ENCODE measurements at places on chromosomes 13 and 19. TPM values are rescaled to one million over a fixed set of nuclear protein-coding genes. Genes with fewer than 3 reads are reported as not detected.

The ZNF730 gene
- 2.0 TPM for total RNA-seq

The RXFP2 gene
- total RNA-seq: not detected

The PALM3 gene
- 2.0 TPM for total RNA-seq

The LGALS7B gene
- total RNA-seq: not detected

The MYH14 gene
- 3.2 TPM for total RNA-seq

The KIR2DL1 gene
- total RNA-seq: not detected

The KLK1 gene
- not detected for total RNA-seq

The ZNF383 gene
- 4.7 TPM for total RNA-seq

The LACC1 gene
- 2.8 TPM for total RNA-seq

The ZNF154 gene
- total RNA-seq: not detected

- DNase-seq: no peak
These were observed 227.4 kb downstream of the DLEU7 start for GRCh38 chr13:50616101-50616500.

DNA sequence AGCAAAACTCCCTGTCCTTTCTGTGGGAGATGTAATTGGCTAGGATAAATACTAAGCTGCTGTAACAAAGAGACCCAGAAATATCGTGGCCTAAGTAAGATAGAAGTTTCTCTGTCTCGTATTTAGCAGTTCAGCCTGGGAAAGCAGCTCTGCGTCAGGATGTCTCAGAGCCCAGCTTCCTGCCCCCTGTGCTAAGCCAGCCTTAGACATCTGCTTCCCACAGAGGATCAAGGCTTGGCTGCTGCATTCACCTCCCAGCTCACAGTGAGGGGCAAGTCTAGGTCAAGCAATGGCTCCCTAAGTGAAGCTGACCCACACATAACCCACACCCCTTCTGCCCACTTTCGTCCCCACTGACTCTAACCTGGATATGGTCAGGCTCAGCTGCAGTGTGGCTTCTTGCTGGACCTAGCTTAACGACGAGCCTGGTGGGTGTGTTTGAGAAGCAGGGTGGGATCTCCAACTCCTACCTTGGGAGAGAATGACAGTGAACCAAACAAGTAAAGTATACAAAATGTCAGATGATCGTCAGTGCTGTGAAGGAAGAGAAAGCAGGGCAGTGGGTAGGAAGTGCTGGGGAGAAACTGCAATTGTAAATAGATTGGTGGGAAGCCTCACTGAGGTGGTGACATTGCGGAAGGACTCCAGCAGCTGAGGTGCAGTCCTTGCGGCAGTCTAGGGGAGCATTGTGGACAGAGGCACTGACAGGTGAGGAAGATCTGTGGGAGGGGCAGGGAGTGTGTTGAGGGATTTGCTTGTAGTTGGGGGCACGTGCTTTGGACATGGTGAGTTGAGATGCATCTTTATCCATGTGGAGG lies 82.9 kb downstream of the TNFRSF19 start:
- no peak for DNase-seq

GRCh38 chr13:29918845-29919244 lies 68.4 kb upstream of the UBL3 start:
- no peak for DNase-seq

DNA sequence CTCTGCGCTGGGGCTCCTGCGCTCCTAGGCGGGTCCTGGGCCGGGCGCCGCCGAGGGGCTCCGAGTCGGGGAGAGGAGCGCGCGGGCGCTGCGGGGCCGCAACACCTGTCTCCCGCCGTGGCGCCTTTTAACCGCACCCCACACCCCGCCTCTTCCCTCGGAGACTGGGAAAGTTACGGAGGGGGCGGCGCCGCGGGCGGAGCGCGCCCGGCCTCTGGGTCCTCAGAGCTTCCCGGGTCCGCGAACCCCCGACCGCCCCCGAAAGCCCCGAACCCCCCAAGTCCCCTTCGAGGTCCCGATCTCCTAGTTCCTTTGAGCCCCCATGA lies at the start of gene GJB2:
Gene GJB2, minus strand, starts transcription at position 103 of the 326 bp plus-strand sequence. CDS start 3,357 bp downstream, outside the sequence.
- no peak for DNase-seq

DNA sequence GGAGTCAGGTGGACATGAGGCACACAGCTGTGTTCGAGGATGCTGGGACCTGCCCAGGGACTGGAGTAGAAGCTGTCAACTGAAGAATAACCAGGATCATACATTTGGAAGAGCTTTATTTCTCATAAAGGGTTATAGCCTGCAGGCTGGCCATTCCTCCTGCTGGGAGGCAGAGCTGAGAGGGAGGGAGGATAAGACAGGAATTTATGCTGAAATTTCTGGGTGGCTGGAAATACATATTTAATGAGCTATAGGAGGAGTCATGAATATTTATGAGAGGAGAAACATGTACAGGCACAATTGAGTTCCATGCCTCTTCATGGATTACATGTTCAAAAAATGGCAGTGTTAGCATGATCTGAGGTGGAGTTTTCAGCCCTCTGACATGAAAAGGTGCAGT lies 151.9 kb downstream of the SHISA2 start:
- no peak for DNase-seq

GRCh38 chr13:37416291-37417059 lies 182.1 kb downstream of the POSTN start:
- no peak for DNase-seq

DNA sequence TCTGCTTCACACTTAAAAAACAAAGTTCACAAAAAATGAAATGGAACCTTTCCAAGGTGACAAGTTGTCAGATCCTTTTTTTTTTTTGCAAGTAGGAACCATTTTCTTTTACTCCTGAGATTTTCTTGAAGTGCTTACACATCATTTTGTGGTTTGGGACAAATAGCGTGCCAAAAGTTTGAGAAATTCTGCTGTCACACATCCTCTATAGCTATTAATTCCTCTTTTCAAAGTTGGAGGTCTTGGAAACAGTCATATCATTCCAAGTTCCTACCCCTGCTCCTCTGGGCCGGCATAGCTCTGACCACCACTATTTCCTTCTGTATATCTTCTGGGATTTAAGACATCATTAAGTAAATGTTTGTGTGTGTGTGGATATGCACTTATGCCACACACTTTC lies 421.6 kb upstream of the SLC10A2 start:
- DNase-seq: peak; percentile 74

DNA sequence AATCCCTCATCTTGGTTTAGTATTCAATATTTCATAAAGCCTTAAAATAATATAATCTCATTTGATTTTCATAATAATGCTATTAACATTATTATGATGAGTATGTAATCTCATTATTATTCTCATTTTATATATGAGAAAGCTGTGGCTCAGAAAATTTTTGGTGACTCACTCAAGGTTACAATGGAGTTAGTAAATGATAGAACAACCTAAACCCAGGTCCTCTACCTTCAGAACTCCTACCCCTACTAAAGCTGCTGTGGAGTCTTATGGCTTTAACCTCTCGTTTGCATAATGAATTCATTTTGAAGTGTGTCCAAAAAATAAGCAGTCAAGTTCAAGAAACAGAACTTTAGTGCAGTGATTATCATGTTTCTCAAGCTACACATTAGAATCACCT lies 226.3 kb downstream of the TBC1D4 start:
- no peak for DNase-seq

DNA sequence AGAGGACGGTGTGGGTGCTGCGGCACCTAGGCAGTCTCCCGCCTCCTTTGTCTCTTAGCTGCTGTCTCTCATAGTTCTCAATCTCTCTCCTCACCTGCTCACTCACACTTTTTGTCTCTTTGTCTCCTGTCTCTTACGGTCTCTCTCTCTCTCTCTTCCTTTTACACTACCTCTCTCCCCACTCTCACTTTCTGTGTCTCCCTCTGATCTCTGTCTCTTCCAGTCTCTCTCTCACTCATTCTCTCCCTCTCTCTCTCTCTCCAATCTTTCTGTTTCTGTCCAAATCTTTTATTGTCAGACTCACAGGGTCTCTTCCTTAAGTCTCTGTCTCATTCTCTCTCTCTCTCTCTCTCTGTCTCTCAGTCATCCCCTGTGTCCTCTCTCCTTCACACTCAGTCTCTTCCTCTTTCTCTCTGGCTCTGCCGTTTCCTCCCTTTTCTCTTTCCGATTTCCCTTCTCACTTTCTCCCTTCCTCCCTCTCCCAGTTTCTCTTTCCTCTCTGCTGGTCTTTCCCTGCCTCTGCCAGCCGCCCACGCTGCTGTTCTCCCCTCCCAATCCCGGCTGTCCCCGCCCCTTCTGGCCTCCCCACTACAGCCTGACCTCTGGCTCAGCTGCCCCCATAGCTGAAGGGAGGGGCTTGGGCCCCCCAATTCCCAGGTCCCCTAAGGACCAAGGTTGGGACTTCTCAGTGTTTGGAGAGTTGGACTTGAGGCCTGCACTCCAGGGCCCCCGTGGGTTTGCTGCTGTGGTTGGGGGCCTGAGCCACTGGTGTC lies at the start of gene PLEKHA4:
Gene PLEKHA4, minus strand, starts transcription at position 504 of the 773 bp plus-strand sequence. CDS start 997 bp downstream, outside the sequence.
- DNase-seq: peak; percentile 59

DNA sequence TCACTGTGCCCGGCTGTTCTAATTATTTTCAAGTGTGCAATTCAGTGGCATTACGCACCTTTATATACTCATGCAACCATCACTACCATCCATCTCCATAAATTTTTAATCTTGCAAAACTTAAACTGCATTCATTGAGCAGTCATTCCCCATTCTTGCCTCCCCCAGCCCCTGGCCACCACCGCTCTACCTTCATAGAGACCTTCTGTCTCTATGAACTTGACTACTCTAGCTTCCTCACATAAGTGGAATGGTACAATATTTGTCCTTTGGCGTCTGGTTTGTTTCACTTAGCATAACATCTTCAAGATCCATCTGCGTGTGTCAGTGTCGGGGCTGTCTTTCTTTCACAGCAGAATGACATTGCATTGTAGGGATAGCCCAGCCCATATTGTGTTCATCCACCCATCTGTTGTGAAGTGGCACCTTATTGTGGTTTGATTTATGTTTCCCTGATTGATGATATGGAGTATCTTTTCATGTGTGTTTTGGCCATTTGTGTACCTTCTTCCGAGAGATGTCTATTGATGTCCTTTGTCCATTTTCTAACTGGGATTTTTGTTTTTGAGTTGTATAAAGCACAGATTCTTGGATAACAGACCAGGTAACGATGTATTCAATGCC lies 64.8 kb upstream of the FLT1 start:
- DNase-seq: no peak

- DNase-seq: no peak
These were observed 20.3 kb downstream of the ZC3H4 start for GRCh38 chr19:47093254-47093653.

DNA sequence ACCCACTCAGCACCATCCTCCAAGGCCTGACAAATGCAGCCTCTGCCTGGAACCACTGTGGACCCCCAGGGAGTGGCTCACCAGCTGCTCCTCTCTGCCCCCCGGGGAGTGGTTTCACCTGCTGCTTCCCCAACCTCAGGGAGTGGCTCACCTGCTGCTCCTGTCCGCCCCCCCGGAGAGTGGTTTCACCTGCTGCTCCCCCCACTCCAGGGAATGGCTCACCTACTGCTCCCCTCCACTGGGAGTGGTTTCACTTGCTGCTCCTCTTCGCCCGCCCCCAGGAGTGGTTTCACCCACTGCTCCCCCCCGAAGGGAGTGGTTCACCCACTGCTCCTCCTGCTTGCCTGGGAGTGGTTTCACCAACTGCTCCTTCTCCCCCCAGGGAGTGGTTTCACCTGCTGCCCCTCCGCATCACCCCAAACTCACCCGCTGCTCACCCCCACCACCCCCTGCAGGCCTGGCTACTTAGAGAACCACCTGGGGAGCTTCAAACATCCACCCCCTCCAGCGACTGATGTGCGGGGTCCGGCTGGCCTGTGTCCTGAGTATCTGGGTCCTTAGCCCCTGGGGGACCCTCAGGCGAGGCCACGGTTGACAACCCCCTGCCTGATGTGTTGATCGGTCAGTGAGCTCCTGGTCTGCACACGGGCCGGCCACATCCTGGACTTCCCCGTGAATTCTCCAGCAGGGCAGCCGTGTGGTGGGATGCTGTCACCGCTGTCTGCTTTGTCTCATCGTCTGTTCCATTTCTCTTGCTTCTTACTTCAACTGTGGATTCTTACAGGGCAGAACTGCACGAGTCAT lies 14.6 kb upstream of the TMEM255B start:
- no peak for DNase-seq

DNA sequence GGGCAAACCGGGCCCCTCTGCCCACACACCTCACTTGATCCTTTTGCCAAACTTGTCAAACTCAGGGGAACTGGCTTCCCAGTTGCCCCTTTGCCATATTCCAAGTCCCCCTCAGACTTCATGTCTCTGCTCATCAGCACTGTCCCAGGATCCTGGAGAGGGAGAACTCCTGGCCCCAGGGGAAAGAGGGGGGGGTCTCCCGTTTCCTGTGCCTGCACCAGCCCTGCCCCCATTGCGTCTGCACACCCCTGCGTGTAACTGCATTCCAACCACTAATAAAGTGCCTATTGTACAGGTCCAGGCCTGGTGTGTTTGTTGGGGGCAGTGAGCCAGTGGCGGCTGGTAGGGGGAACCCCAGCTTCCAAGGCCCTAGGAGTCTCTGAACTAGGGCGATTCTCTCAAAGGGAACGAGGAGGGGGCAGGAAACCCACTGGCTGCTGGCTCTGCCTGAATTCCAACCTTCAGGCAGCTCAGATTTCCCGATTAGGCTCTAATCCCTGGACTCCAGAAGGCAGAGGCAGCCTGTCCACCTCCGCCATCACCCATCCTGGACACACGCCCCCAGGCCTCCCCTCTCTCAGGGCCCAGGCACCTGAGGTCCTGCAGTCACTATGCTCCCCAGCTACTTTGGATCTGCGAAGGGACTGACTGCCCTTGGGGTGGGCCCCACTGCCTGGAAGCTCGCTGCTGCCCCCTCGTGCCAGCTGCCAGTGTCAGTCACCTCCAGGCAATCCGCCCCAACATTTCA lies 9.7 kb upstream of the ILF3 start:
- peak; percentile 32 for DNase-seq

GRCh38 chr13:23617551-23618024 lies 47.4 kb downstream of the TNFRSF19 start:
- peak; percentile 28 for DNase-seq

DNA sequence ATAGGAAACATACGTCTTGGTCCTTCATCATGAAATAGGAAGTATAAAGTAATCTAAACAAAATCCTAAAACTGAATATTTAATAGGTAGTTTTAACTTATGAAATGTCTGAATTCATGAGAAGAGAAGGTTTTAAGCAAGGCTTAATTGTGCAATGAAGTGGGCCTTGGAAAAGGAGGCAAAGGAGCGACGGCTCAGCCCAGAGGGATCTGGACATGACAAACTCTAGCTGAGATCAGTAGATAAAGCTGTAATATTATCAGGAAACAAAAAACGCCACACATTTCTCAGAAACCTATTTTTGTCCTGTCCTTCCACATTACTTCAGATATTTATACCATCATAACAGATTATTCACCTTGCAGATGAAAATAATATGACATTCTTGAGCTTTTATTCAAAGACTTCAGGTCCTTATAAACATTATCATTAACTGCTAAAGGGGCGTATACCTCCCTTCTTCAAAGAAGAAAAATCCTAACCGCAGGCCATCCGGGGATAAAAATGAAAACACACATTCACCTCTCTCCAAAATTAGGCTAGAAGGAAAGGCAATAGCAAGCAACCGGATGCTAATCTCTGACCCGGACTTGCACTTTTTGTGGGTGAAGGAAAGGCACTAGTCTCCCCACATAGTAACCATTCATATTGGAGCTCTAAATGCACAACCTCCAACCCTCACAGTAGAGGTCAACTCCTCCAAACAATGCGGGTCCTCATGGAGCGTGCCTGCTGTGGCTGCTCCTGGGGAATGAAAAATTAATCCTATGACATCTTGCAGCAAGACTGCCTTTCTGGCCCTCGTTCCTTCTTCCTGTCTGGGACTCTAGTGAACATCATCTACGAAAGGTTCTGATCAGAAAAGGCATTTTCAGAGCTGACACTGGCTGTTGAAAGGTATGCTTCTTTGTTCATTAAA lies 108.8 kb downstream of the TBC1D4 start:
- no peak for DNase-seq

GRCh38 chr19:47713046-47714021 lies at the start of gene EHD2:
Gene EHD2, plus strand, starts transcription at chr19:47713422. Its CDS starts 3,191 bp downstream, at chr19:47716613.
- peak; percentile 48 for DNase-seq

GRCh38 chr19:3475449-3475848 lies 4.9 kb downstream of the SMIM24 start:
- DNase-seq: no peak

Data from H4 (cell line).